Stimulated activated CD8-positive, alpha-beta memory T cell treated with anti-CD3 and anti-CD28 coated beads, Interleukin-4, amount 100 ng/mL, for 4 hours (primary cell): ENCODE measurements at places on chromosomes 16 and 17.

- no peak for DNase-seq
Measured at GRCh38 chr17:51682115-51682514, 421.8 kb downstream of the UTP18 start.

DNA sequence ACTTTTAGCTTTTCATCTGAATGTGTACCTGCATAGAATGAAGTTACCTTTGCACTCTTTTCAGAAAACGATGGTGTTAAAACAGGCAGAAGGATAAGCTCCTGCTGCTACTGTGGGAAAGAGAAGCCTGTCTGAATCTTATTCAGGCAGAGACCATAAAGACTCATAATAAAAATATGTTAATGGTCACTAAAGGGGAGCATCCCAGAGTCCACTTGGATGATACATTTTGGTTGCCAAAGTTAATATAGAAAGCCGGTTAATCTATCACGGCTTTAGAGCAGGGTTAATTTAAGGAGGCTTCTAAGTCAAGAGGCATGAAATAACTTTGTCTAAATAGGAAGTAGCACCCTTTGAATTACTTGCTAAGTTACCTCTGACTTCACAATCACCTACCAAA is 2.9 kb downstream of the MARCHF10 start:
- no peak for DNase-seq

DNA sequence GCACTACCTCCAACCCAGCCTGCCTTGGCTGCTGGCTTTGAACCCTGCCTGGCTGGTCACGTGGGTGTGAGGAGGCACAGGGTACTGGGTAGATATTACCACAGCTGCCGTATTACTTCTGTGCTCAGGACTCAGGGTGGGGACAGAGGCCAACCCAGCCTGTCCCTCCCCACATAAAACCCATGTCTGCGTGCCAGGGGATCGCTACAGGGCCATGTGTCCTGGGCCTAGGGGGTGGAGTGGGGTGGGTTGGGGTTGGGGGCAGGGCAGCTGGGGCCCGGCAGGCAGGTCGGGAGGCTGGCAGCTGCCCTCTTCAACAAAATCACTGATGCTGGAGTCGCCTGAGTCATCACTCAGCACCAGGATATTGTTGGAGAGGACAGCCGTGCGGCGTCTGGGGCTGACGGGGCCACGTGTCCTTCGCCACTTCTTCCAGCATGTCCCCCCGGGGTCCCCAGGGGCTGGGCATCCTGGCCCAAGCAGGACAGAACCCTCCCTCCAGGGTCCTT is 39.7 kb upstream of the PVALEF start:
- DNase-seq: no peak

DNA sequence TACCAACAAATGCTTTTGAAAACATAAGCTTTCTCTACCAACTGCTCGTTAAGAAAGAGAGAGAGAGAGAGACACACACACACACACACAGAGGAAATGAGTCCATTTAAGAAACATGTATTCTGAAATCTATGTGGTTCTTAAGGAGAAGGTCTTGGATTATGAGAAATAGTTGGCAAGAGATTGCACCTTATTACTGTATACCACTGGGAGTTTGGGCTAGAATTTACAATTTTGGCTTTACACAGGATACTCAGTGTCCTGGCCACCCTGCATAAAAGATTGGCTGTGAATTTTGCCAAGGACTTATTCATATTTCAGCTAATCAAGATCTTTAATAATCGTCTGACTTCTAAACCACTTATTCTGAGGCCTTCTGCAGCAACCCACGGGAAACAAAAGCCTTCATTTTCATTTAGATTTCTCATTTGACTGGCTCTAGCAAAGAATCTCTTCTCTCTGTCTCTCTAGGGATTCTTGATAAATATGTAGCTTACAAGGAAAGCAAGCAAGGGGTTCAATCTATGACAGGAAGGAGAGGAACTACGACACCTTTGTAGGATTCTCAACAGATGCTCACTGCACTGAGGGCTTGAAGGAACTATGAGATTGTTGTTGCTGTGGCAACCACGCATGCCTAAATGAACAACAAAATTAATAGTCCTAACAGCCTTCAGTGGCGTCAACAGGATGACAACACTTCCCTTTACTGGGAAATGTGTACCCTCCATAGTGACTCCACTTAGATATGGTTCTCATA is 75.3 kb upstream of the GNAO1 start:
- no peak for DNase-seq

DNA sequence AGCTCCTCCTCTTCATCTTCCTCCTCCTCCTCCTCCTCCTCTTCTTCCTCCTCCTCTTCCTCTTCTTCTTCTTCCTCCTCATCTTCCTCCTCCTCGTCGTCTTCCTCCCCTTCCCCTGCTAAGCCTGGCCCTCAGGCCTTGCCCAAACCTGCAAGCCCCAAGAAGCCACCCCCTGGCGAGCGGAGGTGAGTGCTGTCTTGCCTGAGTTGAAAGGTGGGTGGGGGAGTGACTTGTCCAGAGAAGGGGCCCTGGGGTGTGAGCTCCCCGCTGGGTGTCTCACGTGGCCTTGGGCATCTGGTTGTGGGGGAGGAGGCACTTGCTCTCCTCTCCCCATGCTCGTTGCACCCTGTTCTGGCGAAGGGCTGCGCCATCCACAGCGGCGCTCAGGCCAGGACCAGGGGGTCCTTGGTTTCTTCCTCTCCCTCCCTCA is 8.0 kb downstream of the ELOB start:
- DNase-seq: no peak

DNA sequence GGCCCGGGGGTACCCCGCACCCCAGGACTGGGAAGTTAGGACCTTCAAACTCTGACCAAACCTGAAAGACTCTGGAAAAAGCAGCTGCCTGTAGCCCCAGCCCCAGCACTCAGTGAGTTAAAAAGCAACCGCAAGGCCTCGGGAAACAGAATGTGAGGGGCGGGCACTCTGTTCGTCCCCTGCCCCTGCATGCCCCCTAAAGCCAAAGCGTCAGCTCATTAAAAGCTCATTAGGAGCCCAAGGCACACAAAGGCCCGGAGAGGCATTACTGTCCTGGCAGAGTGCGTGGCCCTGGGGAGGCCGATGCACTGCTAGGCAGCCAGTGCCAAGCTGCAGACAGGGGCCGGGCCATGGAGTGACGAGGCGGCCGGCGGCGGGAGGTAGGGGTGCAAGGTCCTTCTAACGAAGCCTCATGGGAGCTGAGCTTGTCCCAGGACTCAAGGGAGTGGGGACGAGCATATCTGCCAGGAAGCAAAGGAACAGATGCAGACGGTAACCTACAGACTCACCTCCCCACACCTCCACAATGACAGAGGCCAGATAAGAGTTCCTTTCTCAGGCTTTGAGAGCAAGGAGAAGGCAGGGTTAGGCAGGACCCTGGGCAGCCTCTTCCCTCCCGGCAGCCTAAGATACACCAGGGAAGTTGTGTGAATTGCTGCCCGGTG is 116.8 kb downstream of the ENGASE start:
- DNase-seq: no peak

DNA sequence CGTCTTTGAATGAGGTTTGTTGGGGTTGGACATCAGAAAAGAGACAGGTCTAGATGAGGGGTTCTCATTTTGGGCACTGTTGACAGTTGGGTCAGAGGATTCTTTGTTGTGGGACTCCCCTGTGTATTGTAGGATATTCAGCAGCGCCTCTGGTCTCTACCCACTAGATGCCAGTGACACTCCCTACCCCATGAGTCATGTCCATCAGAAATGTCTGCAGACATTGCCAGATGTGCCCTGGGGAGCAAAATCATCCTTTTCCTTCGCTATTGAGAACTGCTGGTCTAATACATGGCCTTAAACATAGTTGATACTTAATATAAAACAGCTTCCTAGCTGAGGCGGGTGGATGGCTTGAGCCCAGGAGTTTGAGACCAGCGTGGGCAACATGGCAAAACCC is 3.1 kb downstream of the ABAT start:
- no peak for DNase-seq

DNA sequence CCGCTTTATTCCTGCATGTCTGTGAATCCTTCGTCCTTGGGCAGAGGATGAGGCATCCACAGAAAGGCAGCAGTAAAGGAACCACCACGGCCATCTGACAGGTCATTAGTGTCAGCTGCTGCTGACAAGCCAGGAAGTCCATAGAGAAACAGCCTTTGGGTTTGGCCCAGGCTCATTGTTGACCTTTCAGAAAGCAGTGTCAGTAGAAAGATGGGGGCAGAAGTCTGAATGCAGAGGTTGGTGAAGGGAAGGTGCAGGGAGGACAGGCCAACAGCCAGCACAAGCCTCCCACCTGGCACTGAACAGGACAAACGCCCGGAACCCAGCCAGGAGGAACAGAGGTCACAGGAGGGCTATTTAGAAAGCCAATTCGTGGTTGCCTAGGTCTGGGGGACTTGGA is 105.8 kb downstream of the VAT1L start:
- DNase-seq: no peak

- peak; percentile 51 for DNase-seq
Measured at GRCh38 chr17:77494664-77495435, 354.1 kb downstream of the SEC14L1 start.

GRCh38 chr17:19534562-19535149 is 1.0 kb downstream of the SLC47A1 start:
- no peak for DNase-seq

GRCh38 chr17:21291357-21291756 is 6.8 kb downstream of the MAP2K3 start:
- no peak for DNase-seq
